ENCODE measurements at places on chromosomes 13 and 19. TPM values are rescaled to one million over a fixed set of nuclear protein-coding genes. Genes with fewer than 3 reads are reported as not detected.

The ZIC2 gene
- not detected for total RNA-seq

The TPGS1 gene
- 36.3 TPM for total RNA-seq

DNA sequence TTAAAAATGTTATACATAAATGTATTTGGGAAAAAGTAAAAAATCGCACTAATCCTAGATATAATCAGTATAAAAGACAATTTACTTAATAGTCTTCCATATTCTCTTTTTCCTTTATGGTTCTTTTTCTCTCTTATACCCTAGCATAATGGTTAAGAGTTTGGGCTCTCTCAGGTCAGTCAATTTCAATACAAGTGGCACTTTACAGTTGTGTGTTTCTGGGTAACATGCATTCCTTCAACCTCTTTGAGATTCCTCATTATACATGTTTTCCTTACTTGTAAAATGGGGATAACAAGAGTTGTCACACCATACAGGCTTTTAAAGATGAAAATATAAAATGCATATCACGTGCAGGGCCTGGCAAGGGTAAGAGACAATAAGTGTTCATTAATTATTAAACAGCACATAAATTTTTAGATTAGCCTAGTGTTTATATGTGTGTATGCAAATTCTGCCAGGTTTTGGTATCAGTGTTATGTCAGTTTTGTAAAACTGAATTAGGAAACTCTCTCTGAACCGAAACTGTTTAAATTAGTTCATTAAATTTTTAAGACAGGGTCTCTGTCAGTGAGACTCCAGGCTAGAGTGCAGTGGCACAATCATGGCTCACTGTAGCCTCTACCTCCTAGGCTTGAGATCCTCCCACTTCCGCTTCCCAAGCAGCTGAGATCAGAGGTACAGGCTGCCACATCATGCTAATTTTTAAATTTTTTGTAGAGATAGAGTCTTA is 49.8 kb downstream of the ELF1 start:
- no peak for DNase-seq

- DNase-seq, result no peak
Measured at GRCh38 chr13:58318495-58319167, 687.1 kb downstream of the PCDH17 start.

DNA sequence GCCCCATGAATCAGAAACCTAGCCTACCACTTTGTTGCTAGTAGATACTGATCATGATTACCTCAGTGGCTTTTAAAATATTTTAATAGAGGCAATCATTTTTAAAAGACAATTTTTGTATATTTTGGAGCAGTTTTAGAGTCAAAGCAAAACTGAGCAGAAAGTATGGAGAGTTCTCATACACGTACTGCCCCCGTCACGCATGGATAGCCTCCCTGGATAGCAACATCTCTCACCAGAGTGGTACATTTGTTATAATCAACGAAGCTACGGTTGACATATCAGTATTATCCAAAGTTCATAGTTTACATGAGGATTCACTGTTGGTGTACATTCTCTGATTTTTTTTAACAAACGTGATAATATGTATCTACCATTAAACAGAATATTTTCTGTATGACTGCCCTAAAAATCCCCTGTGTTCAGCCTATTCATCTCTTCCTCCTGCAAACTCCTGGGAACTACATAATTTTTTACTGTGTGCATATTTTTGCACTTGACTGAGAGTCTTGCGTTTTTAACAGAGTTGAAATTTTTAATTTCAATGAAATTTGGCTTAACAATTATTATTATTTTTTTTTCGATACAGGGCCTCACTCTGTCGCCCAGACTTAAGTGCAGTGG is 1436.8 kb upstream of the PCDH9 start:
- DNase-seq, result no peak

- peak; percentile 58 for DNase-seq
Measured at GRCh38 chr19:46610413-46610775, 9.3 kb downstream of the CALM3 start.

DNA sequence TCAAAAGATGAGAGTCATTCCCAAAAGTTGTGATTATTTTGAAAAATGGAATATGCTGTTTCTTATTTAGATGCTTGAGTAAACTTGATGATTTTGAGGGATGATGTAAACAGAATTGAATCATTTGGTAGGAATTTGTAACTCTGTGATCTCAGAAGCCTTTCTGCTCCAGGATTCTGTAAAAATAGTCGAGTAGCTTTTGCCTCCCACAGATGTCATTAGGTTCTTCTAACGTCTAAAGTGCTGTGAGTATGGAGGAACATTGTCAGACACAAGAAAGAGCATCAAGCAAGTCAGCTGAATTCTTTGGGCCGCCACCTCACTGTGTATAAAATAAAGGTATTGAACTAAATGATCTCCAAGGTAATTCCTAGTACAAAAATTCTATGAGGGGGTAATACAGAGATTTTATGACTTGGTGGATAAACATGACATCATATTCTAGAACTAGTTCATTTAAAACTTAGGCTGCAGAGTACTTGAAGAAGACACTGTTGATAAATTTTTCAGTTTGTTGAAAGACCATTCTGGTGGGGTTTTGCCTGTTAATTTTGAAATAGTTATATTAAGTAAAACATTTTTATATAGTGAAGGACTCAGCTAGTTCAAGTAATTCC is 1.4 kb upstream of the GPR183 start:
- no peak for DNase-seq

DNA sequence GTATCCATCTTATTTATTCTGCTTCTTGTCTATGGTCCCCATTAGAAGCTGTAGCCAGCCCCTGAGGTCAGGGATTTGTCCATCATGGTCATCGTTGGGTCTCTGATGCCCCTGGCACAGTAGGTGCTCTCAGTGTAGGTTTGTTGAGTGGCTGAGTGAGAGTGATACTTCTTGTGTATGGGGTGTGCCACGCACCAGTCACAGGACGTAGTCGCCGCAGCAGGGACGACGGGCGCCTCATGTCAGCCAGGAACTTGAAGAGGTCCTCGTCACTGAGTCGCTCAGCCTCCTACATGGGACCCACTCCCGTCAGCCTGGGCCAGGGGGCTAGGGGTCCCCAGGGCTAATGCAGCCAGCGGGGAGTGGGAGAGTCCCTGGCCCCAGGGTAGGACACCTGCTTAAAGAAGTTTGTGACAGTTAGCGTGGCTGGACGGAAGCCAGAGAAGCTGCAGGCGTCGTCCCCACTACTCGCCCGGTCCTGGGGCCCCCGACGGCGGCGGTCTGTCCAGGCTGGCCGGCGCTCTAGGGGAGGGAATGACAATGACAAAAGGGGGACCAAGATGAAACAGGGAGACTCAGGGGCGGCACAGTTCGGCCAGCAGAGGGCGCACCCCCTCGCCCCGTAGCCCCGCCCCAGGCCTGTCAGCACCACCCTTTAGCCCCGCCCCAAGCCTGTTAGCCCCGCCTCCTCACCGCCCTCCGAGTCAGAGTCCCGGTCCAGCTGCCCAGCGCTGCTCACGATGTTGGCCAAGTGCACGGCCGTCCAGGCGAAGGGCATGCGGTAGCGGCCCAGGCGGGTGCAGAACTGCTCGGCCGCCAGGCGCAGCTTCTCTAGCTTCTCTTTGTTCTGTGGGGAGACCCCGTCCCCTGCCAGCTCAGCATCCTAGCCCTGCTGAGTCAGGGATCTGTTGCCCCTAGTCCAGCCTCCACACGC is 3.7 kb downstream of the ANGPTL8 start:
- peak; percentile 97 for DNase-seq

All from sigmoid colon (tissue), 7 donors.